Activated T-cell treated with anti-CD3 and anti-CD28 coated beads, Interleukin-2, amount 50 U/mL, for 24 hours (primary cell): ENCODE measurements at places on chromosomes 5 and 9.

DNA sequence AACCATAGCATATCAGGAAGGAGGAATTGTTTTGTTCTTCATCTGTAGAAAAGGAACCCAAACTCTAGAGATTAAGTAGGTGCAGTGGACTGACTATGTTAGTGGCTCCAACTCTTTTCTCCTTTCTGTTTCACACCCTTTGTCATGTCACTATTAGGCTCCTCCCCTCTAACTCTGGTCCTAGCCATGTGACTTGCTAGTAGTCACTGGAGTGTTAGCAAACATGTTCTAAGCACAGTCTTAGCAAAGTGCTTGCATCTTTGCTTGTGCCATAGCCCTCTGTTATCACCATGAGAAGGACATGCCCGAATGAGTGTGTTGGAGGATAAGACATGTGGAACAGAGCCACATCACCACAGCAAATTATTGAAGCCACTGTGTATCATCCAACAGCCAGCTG is 55.4 kb upstream of the PPP3R2 start:
- DNase-seq, result no peak

DNA sequence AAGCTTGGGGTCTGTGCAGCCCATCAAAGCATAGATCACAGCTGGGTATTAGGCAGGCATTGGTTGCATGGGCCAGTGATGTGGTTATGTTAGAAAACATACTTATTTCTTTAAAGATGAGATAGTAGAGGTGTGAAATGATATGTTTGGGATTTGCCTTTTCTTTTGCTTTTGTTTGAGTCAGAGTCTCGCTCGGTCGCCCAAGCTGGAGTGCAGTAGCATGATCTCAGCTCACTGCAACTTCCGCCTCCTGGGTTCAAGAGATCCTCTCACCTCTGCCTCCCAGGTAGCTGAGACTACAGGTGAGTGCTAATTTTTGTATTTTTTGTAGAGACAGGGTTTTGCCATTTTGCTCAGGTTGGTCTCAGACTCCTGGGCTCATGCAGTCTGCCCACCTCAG is 84.8 kb downstream of the PDE6A start:
- no peak for DNase-seq

- no peak for DNase-seq
These were observed 16.4 kb downstream of the ERGIC1 start for GRCh38 chr5:172850454-172850797.

DNA sequence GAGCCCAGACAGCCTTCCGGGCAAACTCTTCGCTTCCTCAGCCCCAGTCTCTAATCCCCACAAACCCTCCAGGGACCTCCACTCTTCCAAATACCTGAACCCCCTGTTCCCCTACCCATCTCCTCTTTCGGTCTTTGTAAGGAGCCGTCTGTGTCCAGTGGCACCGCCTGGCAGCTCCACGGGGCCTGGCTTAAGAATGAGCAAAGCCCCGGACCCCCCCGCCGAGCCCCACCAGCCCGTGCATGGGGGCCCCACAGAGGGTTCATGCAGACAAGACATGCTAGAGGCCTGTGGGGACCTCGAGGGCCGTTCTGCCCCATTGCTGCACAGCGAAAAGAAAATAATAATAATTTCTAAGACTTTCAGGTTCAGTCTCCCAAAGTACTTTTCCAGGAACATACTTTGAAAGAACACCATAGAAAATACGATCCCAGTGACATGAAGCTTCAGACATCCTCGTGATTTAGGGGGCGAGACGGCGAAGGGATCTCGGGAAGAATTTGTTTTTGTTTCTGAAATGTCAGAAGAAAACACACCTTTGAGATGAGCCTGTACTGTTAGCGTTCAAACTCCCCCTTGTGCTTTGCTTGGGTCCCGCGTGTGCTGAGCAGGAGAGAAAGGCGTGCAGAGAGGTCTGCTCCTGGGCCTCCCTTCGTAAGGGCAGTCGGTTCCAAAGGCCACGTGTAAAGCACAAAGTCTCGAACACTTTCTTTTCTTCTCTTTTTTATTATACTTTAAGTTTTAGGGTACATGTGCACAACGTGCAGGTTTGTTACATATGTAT is 49.2 kb downstream of the IRX2 start:
- DNase-seq, result no peak

- DNase-seq, result no peak
These were observed 90.4 kb upstream of the SEMA6A start for GRCh38 chr5:116664988-116665387.

GRCh38 chr5:125064621-125065438 is 318.4 kb upstream of the ZNF608 start:
- DNase-seq, result no peak

- no peak for DNase-seq
These were observed 194.8 kb downstream of the FBXL7 start for GRCh38 chr5:15694696-15695214.

- DNase-seq, result no peak
These were observed 29.6 kb upstream of the RASGEF1C start for GRCh38 chr5:180238631-180239030.

- DNase-seq, result no peak
These were observed 68.9 kb downstream of the COMMD10 start for GRCh38 chr5:116153687-116154174.

- no peak for DNase-seq
These were observed 11.4 kb downstream of the BHMT start for GRCh38 chr5:79122973-79123372.

- peak; percentile 69 for DNase-seq
These were observed 638 bp downstream of the MARCHF3 start for GRCh38 chr5:127029581-127030258.

DNA sequence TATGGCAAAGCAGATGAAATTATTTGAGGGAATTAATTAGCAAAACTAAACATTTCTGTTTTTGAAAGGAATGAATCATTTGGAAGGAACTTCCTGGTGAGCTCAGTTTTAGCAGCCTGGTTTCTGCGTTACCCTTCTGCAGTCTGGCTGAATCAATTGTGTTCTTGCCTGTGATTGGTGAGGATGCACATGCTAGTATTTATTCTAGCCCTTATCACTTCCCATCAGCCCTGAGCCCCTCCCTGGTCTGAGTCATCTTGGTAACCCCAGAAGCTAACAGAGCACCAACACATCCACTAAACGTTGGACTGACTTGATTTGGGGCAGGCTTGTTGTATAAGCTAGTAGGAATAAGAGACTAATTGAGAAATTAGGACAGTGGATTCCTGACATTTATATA is 6.6 kb downstream of the TJP2 start:
- no peak for DNase-seq

- no peak for DNase-seq
These were observed 162.4 kb upstream of the PIK3R1 start for GRCh38 chr5:68053202-68053601.

- DNase-seq, result no peak
These were observed 57.5 kb upstream of the ARL15 start for GRCh38 chr5:54367844-54368243.

- DNase-seq, result no peak
These were observed 70.9 kb downstream of the SETX start for GRCh38 chr9:132283863-132284262.

- DNase-seq, result peak; percentile 37
These were observed 42.7 kb downstream of the SH3PXD2B start for GRCh38 chr5:172411484-172412072.

DNA sequence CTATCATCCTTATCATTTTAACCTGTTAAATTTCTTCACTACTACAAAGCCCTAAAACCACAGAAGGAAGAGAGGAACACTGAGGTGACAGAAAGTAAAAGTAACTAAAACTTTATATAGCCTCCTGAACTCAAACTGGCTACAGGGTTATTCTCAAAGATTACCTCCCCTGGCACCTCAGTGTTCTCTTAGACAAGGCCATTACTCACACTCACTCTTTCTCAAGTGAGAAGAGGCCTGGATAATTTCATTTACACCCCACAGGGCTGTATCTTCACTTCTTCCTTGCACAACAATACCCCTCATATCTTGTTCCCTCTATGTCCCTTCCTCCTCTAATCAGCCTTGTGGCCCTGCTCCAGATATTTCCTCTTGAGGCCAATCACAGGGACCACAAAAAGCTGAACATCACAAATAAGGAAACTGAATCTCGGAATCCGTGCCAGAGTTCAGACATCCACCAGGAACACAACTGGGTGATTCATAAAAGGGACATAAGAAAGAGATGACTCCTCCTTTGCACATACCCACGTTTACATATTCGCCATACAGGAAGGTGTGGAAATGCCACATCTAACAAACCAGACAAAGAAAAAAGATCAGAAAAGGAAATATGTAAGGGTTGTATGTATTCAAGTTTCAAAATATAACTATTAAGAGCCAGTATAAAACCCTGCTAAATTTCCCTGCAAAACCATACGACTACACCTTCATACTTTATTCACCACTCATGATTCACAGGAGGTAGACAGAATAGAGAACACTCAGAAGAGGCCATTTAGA is 1.7 kb upstream of the KLHL3 start:
- DNase-seq, result peak; percentile 50

DNA sequence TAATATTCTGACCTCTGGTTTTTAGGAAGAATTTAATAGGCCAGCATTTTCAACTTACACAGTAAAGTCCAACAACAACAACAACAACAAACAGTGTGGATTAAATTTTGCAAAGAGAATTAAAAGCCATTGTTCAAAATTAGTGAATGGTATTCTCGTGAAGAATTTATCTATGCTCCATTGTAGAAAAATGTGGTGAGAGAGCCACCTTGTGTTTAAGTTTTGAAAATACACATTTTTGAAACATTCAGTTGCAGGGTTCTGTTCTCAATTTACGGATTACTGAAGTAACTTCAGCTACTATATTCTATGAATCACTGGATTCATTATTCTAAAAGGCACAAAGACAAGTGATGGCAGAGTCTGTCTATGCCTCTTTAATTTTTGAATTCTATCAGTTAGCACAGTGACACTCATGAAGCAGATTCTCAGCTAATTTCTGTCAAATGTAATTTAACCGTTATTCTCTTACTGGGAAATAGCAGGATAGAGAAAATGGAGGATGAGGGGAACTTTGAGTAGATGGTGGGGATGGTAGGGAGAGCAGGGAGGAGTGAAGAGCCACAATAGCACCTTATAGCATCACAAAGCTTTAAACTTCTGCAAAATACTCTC is 11.0 kb downstream of the CCDC152 start:
- no peak for DNase-seq

DNA sequence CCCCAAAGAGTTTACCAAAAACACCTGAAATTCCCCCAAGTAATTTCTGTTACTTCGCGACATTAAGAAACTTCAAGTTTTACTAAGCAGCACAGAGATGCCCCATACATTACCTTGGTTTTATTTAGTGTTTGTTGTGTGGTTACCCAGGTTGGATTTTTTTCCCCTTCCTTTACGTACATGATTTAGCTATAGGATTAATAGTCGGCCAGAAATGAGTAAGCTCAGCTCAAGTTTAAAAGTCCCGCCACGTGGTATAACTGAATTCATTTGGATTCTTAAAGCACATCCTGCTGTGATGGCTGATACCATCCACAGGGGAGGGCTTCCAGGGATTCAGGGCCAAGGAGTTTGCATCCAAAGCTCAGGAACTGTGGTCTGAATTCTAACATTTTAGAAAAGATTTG is 75.9 kb downstream of the DAP start:
- DNase-seq, result no peak

DNA sequence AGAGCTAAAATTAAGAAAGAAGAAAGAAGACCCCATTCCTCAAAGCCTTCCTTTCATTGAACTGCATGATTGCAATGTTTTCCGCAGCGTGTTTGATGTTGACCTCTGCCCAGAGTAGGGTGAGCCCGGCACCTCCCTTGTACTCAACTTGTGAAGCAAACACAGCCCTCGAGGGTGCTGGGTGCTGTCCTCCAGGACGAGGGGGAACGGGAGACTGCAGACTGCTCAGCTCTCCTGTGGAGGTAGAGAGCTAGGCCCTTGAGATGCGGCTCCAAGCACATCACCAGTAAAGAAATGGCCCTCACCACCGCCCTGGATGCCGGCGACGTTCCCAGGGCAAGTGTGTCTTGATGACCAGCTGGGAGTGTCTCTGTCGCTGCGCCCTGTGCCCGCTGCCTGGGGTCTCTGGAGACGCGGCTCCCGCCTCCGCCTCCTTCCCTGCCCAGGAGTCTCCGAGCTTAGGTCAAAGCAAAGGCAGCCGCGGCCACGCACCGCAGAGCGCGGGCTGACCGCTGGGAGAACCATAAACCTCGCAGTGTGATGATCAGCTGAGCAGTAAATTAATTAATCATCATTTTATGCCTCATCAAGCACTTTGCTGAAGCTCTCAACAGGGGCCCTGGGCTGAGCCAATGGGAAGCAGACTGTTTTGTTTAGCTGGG is 108.7 kb downstream of the IRX2 start:
- no peak for DNase-seq

DNA sequence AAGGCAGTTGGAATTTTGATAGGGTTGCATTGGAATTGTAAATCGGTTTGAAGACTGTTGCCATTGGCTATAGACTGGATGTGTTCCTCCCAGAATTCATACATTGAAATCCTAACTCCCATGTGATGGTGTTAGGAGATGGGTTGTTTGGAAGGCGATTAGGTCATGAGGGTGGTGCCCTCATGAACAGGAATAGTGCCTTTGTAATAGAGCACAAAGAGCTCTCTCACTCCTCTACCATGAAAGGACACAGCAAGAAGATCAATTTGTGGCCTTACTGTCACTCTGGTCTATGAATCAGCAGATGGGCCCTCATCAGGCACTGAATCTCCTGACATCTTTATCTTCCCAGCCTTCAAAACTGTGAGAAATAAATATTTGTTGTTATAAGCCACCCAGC is 133.2 kb downstream of the PARP8 start:
- no peak for DNase-seq

- no peak for DNase-seq
These were observed 92.4 kb downstream of the UNC13B start for GRCh38 chr9:35254237-35254636.

DNA sequence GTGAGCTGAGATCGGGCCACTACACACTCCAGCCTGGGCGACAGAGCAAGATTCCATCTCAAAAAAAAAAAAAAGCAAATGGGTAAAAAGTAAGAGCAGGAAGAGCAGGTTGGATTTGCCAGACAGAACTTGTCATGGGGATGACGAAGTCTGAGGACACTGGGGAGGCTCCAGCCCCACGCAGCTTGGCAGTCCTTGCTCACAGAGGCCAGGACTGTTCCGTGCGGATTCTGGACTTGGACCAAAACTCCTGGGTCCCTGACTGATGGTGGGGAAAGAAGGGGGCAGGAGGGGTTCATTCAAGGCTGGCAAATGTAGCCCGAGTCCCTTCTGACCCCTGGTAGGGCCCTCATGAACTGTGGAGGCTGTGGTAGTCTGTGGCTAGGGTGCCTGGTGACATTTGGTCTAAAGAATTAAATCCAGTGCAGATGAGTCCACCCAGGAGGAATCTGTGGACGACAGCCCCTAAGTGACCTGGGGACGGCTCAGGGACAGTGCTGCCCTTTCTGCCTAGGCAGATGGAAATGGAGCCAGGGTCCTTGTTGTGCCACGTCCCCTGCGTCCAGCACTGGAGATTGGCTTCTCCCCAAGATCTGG is 3.1 kb downstream of the FGD3 start:
- DNase-seq, result no peak

GRCh38 chr5:144196612-144197011 is 25.9 kb downstream of the KCTD16 start:
- no peak for DNase-seq

- DNase-seq, result no peak
These were observed 72.0 kb upstream of the NR4A3 start for GRCh38 chr9:99749641-99750040.

- no peak for DNase-seq
These were observed 7.9 kb downstream of the G3BP1 start for GRCh38 chr5:151779531-151780125.

GRCh38 chr5:113922343-113922742 is 408.8 kb downstream of the YTHDC2 start:
- DNase-seq, result no peak

- DNase-seq, result no peak
These were observed 73.3 kb downstream of the SNX18 start for GRCh38 chr5:54590824-54591223.

- DNase-seq, result no peak
These were observed 13.1 kb downstream of the HRH2 start for GRCh38 chr5:175671013-175671412.
